ENCODE measurements at places on chromosomes 12 and 14.

DNA sequence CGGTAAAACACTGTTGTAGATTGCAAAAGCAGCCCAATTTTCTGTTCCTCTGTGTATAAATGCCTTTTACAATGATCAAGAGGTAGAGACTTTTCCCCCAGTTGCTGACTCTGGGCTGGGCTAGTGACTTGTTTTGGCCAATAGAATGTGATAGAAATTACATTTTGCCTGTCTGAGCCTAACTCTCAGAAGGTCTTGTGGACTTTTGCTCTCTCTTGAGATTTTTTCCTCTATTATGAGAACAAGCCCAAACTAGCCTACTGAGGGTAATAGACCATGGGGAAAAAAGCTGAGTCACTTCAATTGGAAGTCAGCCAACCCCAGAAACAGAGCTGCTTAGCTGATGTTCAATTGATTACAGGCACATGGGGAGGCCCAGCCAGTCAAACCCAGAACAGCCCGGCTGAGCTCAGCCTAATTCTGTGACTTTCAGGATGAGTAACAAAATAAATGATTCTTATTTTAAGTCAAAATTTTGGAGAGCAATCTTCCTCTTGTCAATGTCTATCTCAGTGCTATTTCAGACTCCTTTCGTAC, 61.4 kb downstream of the MYF5 start:
- DNase-seq: peak; percentile 14

DNA sequence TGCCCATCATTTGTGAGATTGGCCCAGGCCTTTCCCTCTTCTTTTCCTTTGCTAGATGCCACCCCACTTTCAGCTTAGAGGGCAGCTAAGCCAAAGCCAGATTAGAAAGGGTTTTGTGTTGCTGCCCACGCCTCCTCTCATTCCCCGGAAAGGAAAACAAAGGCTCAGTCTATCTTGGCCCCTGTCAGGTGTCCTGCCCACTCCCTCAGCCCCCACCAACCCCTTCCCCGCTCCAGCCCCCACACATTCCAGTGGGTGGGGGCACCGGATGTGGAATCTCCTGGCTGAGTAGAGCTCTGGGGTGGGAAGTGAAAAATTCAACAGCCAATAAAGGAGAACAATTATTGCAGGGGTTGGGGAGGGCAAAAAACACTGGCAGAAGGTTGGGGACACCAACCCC, 2.2 kb downstream of the BLOC1S1 start:
- DNase-seq: no peak

DNA sequence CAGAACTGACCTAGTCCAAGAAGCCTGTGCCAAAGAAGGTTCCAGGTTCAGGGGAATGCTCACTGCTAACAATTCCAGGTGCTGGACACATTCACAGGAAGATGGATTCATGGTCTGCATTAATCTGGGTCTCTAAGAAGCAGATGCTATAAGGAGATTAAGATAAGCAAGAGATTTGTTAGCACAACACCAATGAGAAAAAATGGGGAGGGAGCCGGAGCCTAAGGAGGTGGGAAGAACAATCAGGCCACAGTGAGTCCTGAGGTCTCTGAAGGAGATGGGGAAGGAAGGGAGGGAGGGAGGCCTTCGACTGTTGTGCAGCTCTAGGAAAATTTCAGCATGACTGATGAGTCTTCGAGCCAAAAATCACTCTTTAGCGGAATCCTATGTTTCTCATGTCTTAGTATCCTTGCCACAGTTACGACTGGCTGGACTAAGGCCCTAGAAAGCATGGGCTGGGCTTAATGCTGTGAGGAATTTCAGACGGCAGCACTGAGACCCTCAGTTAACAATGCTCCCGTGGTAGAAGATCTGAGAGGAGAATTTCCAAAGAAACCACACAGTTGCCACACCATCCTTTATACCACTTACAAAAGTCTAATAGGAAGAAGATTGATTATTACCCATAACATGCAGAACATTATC, 31.5 kb upstream of the PTGDR start:
- no peak for DNase-seq

- no peak for DNase-seq
Observed at GRCh38 chr12:96770219-96771102, 136.6 kb upstream of the NEDD1 start.

DNA sequence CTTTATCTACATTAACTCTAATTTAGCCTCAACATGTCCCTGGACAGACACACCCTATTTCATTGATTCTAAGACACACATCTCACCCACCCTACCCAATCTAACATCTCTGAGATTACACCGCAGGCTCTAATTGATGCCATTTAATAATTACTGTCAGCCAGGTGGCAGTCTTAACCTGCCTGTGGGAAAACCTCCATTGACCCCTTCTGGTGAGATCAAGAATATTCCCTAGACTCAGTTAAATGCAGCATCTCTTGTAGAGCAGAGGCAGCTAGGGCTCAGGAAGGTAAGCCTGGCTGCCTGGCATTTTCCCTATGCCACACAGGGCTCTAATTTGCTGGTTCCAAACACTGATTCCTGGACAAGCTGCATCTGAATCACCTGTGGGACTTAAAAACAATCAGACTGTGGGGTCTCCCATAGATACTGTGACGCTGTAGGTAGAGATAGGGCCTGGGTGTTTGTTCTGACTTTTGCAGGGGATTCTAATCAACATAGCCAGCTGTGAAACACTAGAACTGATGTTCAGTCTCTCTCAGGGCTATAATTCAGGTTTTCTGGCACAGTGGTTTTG, 14.3 kb downstream of the MCRS1 start:
- DNase-seq: no peak

DNA sequence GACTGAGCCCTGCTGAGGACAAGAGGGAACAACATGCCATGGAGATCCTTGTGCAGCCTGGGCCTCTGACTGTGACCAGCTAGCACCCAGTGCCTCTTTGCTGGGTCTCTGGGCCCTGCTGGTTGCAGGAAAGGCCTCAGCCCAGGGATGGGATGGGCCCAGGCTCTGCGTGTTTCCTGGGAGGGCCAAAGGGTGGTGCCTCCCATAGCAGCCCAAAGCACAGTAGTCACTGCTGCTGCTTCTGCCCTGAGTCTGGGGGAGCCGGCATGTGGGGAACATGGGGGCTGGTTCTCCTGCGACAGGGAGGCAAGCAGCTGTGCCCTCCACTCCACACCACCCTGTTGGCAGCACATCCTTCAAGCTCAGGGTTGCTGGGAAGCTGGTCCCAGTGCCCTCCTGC, 18.5 kb downstream of the ANHX start:
- no peak for DNase-seq

GRCh38 chr14:35688126-35688826, 120.8 kb downstream of the RALGAPA1 start:
- no peak for DNase-seq

- no peak for DNase-seq
Observed at GRCh38 chr14:31340297-31341063, 79.9 kb downstream of the HEATR5A start.

DNA sequence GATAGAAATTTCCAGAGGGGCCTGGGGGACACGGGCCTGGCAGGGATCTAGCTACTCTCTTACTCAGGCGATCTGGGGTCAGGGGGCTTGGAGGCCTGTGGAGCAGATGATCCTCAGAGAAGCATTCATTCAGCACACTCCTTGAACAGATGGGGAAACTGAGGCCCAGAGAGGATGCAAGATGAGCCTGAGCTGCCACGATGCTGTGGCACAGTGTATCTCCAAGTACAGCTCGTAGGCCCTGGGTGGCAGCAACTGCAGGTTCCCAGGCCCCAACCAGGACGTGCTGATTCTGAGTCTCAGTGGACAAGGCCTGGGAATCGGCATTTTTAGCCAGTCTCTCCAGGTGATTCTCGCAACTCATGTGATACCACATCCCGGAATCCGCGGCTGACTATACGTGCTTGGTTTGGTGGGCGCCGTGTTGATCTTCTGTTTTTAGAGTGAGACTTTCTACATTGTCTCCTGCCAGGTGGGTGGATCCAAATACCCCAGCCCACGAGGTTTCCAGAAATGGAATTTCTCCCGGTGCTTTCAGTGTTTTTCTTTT, 22.5 kb downstream of the ADGRD1 start:
- no peak for DNase-seq

DNA sequence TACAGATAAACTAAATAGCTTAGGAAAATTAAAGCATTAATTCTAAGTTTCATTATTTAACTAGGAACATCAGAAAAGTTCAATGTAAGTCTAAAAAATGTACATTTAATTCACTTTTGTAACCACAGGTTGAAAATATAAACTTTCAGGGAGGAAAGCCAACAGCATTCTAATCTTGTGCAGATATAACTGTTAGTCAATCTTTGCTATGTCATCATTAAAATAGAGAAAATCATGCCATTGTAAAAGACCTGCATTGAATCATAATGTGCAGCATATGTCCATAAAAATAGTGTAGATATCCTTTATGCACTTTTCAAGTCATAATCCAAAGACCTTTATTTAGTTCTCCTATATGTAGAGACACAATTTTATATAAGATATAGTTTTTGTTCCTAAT, 207.3 kb downstream of the ALG10B start:
- DNase-seq: no peak

DNA sequence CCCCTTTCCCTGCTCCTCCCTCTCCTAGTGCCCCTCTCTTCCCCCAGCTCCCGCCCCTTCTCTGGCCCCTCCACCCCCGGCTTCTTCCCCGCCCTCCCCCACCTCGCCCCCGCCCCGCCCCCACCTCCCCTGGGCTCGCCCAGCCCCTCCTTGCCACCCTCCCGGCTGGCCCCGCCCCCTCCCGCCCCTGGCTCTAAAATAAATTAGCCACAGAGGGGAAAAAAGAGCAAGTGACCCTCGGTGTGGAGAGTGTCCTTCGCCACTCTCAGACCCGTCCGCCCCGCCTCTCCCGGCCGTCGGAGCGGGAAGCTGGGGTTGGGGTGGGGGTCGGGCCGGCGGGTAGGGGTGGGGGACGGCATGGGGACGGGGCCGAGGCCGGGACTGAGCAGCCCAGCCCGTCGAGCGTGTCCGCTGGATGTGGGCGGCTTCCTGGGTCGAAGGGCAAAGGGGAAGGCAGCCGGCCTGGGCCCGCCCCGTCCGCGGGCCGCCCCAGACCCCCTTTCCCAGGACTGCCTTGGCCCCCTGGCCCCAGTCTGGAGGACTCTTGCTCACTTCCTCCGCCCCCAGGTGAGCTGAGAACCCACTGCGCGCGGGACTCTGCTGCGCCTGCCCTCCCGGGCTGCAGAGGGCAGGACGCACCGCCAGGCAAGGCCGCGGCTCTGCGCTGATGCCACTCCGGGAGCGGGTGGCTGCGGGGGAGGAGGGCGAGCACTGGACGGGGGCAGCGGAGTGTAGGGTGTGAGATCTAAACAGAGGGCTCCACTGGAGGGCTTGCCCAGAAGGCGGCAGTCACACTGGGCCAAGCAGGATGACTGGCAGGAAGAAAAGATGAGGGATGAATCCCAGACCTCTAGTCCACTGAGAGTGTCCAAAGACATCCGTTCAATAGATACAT, 570 bp upstream of the FIGNL2 start:
- DNase-seq: no peak

GRCh38 chr14:91108941-91109611, 4.8 kb upstream of the DGLUCY start:
- DNase-seq: peak; percentile 10

GRCh38 chr12:62720661-62721330, 214.2 kb downstream of the PPM1H start:
- no peak for DNase-seq

GRCh38 chr12:95312656-95313055, 95.0 kb downstream of the VEZT start:
- no peak for DNase-seq

GRCh38 chr12:11821386-11822080, 172.1 kb downstream of the ETV6 start:
- no peak for DNase-seq

DNA sequence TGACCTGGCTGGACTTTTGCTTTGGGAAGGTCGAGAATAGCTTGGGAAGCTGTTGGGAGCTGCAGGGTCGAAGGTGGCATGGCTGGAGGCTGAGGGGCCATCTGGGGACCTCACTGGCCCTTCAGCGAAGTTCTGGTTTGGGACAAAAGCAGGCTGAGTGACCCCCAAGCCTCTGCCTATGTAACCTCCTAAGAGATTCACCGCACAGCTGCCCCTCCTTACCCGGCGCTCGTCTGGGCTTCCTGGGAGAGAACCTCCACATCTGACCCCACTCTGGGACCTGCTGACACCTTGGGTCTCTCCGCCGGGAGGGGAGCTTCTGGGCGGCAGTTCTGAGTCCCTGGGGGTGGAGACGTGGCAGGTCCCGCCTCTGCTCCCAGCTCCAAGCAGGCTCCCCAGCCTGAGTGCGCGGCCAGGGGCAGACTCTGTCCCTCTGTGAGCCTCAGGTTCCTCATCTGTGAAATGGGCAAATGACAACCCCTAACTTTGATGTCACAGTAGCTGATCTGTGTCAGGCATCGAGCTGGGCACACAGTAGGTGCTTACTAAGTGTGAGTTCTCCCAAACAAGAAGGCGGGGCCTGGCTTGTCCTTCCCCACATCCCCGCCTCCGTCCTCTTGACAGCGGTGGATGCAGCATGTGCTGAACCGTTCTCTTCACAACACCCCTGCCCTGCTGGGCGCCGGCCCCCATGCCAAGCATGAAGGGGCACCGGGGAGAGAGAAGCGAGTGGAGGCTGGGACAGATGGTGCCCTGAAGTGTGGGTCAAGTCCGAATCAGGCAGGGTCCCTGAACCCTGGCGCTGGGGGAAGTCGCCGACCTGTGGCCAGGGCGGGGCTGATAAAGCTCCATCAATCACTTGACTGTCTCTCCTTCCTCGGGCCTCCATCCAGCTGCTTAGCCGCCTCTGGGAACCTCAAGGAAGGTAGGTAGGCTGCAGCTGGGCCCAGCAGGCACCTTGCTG, 3.8 kb downstream of the EXOC3L4 start:
- no peak for DNase-seq

- no peak for DNase-seq
Observed at GRCh38 chr14:73750531-73750901, 36.3 kb upstream of the PNMA1 start.

DNA sequence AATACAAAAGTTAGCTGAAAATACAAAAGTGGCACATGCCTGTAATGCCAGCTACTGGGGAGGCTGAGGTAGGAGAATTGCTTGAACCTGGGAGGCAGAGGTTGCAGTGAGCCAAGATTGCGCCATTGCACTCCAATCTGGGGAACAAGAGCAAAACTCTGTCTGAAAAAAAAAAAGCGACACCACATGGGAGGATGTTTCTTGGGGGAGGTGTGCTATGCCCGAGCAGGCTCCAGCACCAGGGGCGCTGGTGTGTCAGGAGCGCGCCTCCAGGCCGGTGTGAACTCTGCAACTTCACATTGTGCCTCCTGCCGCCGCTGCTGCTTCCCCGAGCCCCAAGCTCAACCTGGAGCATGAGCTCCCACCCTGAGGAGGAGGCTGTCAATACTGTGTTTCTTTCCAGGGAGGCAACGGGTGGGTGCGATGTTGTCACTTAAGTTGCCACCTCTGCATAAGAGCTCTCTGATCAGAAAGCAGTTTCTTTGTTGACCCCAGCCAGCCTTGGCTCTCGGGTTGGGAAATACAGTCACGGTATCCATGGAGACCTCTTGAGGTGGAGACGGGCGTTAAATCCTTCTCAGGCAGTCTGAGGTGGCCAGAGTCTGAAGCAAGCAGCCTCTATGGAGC, 18.9 kb downstream of the DEGS2 start:
- DNase-seq: no peak

DNA sequence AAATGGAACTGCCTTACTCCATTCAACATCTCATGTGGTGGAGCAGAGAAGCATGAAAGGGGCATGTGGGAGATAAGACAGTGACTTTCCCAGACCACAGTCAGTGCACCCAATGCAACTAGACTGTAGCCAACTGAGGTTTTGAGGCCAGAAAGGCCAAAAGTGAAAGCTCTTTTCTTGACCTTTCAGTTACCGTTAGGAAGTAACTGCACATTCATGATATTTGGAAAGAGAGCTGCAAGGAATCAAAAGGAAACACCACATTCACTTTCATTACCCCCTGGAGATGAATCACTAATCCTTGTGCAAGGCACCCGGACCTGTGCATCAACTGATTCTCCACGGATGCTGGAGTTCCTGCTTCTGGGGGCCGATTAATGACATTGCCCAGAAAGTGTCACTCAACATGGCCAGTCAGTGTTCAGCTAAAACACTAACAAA, 72.9 kb upstream of the ELK3 start:
- no peak for DNase-seq

Measured in activated naive CD8-positive, alpha-beta T cell treated with anti-CD3 and anti-CD28 coated beads for 36 hours (primary cell).